ENCODE measurements at places on chromosomes 16 and 17.

GRCh38 chr17:8608001-8608400 is 22.5 kb downstream of the MYH10 start:
- DNase-seq, result no peak

DNA sequence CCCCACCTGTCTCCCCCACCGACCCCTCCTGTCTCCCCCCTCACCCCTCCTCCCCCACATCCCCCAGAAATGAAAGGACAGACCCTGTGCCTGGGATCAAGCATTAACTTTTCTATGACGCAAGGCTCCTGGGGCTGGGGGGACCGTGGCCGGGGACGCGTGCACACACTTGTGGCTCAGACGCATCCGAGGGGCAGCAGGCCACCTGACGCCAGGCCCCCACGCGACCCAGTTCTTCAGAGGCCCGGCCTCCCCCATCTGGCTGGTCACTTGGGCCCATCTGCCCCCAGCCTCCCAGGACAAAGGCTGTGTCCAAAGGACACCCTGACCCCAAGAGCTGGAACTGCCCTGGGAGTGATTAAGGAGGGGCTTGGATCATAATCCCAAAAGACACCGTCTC is 14.0 kb upstream of the PVALEF start:
- DNase-seq, result no peak

DNA sequence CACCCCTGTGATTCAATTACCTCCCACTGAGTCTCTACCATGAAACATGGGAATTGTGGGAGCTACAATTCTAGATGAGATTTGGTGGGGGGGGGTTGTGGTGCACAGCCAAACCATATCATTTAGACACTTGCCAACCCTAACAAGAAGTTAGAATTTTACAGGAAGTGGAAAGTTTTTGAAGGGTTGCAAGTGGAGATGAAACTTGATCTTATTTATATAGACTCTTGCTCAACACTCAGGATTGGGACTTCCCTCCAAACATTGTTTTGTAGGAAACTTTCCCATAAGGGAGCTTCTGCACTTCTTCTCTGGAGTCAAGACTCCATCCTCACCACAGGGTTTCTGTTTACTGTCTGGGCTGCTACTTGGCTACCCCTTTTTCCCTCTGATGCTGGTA is 266.7 kb upstream of the CDH11 start:
- DNase-seq, result peak; percentile 43

- no peak for DNase-seq
Measured at GRCh38 chr17:1120596-1121441, 59.0 kb downstream of the ABR start.

GRCh38 chr16:66923866-66924265 is 1.5 kb downstream of the RRAD start:
- no peak for DNase-seq

DNA sequence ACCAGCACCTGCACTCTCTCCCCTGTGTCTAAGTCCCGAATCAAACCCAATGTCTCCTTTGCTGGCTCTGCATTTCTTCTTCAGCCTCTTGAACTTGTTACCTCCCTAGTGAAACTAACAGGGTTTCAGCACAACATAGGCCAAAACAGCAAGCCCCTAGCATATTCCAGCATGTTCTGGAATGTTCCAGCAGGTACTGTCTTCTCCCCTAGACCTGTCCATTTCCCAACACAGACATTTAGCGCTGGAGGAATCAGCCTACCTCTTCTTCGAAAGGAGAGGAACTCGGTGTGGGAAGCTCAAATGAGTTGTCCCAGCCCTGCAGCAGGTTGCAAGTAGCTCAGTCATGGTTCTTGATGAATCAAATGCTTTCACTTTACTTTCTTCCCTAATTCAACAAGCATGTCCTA is 47.1 kb downstream of the LITAF start:
- no peak for DNase-seq

GRCh38 chr17:75785016-75785890 is 647 bp downstream of the UNK start:
- peak; percentile 91 for DNase-seq

DNA sequence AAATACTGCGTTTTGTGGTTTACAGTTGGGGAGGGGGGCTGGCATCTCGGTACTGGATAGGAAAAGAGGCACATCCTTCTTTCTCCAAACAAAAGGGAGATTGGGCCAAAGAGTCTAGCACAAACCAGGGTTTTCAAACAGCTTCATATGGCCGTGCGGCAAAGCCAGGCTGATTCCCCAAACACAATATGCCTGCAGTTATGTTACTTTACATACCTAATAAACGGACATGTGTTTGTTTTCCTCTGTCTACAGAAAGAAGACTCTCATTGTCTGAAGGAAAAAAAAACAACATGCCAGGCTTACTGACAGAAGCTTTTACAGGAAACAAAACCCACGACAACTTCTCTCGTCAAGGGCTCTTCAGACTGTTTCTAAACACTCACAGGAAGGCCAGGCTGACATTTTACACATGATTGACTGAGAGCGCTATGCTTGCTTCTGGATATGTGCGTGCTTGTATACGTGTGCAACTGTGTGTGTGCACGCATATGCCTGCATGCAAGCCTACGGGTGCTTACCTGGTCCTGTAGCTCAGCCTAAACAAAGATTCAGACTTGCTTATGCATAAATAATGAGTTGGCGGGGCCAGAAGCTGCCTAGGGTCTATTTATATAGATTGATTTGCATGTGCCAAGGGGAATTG is 461.0 kb upstream of the C16orf82 start:
- DNase-seq, result no peak

GRCh38 chr16:30949650-30950515 is 1.0 kb downstream of the ORAI3 start:
- DNase-seq, result peak; percentile 92

DNA sequence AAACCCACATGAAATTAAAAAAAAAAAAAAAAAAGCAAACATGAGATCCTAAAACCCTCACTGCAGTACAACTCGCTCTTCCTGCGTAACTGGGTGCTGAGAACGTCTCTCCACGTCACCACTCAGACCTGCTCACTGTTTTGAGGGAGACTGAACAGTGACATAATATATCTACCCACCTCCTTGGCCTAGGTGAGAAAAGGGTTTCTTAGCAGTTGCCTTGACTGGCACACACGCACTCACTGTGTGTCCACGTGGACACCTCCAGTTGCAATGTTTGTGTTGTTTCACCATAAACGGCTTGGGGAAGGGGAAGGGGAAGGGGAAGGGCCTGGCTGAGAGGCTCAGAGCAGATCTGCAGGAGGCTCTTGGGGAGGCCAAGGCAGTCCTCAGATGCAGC is 32.0 kb downstream of the FANCA start:
- no peak for DNase-seq

- DNase-seq, result no peak
Measured at GRCh38 chr17:79034931-79035485, 11.0 kb downstream of the C1QTNF1 start.

DNA sequence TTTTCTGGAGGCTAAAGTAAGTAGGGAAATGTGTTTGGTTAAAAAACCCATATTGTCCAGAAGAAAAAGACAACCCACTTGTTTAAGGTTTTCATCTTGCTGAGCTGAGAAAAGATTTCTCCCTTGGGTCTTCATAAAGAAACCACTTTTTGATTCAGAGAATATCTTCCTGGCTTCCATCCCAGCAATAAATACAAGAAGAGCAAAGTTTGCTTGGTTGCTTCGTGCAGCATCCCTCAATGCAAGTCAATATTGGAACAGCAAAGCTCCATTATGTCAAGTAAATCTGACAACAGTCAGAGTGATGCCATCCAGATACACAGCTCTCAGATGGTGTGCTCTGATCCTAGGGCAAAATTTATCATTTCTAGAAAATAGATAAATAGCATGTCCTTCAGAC is 118.9 kb upstream of the PIRT start:
- DNase-seq, result no peak

GRCh38 chr17:21200590-21201297 is 13.2 kb downstream of the TMEM11 start:
- DNase-seq, result no peak

DNA sequence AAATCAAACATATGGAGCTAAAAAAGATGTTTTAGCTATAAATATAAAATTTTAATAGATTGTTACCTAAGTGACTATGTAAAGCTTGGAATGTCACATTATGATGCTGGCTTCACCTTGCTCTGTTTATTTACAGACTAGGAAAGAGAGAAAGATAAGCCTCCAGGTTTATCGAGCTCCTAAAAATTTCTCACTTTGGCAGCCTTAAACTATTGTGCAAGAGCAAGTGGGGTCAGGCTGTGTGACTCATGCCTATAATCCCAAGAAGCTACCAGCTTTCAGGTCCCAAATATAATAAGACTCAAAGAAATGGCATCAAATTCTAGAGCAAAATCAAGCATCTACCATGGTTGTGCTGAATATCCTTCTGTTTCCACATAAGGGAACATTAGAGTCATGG is 34.3 kb upstream of the PRSS54 start:
- peak; percentile 43 for DNase-seq

DNA sequence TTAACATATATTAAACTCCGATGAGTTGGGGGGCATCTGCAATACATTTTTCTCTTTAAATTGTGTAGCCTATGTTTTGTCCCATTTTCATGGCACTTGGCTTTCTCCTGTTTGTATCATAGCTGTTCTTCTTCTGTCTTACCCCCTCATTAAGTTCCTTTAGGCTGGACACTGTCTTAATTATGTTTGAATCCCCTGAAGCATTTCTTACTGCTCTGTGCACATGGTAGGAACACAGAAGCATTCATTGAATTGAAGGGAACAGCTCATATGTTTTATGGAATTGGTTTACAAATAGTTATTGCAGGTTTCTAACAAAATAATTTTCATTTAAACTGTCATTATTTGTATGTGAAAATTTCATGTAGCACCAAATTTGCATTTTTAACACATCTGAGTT is 176.8 kb downstream of the TANC2 start:
- no peak for DNase-seq

- DNase-seq, result no peak
Measured at GRCh38 chr16:52491216-52491615, 55.7 kb downstream of the TOX3 start.

DNA sequence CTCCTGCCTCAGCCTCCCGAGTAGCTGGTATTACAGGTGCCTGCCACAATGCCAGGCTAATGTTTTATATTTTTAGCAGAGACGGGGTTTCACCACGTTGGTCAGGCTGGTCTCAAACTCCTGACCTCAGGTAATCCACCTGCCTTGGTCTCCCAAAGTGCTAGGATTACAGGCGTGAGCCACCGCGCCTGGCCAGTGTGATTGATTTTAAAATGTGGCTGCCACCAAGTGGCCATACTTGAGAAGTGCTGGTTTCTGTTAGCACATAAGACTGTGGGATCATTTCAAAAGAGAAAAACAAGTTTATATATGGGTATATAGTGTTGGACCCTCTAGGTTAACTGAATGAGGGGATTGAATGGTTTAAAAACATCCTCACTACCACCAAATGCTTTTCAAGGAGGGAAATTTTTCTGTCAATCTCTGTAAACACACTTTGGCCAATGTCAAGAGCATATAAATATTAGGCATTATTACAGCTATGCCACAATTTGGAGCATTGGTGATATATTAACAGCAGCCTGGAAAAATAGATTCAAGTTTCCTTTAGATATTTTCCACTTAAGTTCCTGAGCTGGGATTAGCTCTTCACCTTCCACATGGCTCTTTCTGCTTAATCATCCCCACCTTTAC is 13.5 kb upstream of the DHRS13 start:
- DNase-seq, result no peak

DNA sequence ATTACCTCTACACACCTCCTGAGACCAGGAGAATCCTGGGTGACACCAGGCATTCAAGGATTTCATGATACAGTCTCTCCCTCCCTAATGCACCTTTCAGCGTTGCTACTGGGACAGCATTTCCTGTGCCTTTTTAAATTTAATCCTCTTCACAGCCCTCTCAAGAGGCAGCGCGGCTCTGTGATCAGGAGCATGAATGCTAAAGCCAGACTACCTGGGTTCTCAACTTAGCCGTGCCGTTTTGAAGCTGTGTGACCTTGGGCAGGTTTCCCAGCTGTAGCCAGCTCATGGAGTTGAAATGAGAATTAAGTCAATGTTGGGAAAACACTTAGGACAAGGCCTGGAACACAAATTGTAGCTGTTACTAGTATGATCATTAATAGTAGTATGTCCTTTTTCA is 191.8 kb downstream of the XYLT1 start:
- no peak for DNase-seq

GRCh38 chr16:23120562-23120961 is 28.7 kb downstream of the USP31 start:
- DNase-seq, result no peak

DNA sequence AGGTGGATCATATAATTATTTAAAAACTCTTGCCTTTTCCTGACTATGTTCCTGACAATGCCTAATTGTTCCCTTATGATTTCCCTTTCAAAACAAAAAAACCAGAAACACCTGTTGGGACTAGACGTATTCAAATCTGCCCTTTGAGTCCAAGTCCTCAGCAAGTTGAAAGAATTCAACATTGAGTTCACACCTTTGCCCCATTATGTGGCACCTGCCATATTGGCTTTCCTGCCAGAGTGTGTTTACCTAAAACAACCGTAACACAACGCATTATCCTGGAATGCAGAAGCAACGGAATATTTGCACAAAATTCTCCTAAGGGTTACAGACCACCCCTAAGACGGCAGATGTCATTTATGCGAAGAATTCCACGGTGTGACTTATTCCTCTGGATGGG is 105.9 kb downstream of the ZFHX3 start:
- no peak for DNase-seq

DNA sequence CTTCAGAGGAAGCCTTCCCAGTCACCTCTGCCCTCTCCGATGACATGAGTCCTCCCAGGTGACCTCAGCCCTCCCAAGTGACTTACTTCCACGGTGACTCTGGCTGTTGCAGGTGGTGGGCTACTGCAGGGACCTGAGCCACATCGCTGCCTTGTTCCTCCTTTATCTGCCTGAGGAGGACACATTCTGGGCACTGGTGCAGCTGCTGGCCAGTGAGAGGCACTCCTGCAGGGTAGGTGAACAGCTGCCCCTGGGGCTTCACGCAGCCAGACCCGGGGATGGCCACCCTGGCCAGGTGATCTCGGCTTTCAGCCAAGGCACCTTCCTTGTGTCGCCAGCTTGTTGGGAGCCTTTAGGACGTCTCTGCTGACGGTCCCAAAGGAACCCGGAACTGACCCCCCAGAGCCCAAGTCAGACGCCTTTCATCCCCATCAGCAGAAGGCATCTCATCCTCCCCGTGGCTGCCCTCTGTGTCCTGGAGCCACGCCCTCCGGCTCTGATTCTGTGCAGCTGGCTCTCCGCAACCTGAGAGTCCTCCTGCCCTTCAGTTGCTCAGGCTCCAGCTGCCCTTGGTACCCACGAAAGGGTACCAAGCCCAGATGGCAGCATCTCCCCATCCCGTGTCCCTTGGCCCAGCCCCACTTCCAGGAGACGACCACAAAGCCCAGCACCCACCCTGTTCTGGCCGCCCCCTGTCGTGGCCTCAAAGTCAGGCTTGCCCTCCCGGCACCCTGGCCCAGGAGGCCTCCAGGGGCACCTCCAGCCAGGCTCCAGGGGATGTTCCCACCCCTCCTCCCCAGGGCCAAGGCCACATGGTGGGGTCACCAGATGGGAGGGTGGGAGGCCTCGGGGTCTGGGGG is 81.7 kb downstream of the GOSR1 start:
- DNase-seq, result no peak

GRCh38 chr17:44335564-44335963 is 9.5 kb upstream of the GRN start:
- DNase-seq, result no peak

- DNase-seq, result no peak
Measured at GRCh38 chr17:77869665-77870132, 88.8 kb upstream of the TNRC6C start.
